ENCODE measurements at places on chromosomes 11 and 22. TPM values are rescaled to one million over a fixed set of nuclear protein-coding genes. Genes with fewer than 3 reads are reported as not detected.
A peak's percentile ranks its signal among the peaks of the same experiment; 100 is the strongest.

C22orf23 gene
- total RNA-seq = not detected

GGTLC3 gene
- total RNA-seq = not detected

IFTAP gene
- total RNA-seq = 1.6 TPM

APOBEC3A gene
- total RNA-seq = not detected

DEPDC7 gene
- total RNA-seq = 2.7 TPM

GRCh38 chr22:36065775-36066544 lies 37.3 kb upstream of the RBFOX2 start:
- DNase-seq = peak; percentile 83
- H3K27ac ChIP-seq = peak overlapping the region; percentile 77
- H3K36me3 ChIP-seq = no peaks in the 10 kb centered on the region
- peaks cover 18% of the 10 kb centered on the region for H3K27me3 ChIP-seq

GRCh38 chr11:59199546-59200422 lies 12.9 kb downstream of the MPEG1 start:
- DNase-seq = no peak

- no peaks in the 10 kb centered on the region for H3K36me3 ChIP-seq
- peaks cover 11% of the 10 kb centered on the region for H3K4me1 ChIP-seq
- no peak overlapping the region for H3K27ac ChIP-seq
- no peak overlapping the region for H3K4me3 ChIP-seq
These were observed 7.8 kb downstream of the P2RY2 start for GRCh38 chr11:73225851-73226250.

GRCh38 chr11:13767471-13767870 lies 99.0 kb downstream of the FAR1 start:
- DNase-seq = no peak
- H3K36me3 ChIP-seq = no peaks in the 10 kb centered on the region
- no peaks in the 10 kb centered on the region for H3K4me1 ChIP-seq

DNA sequence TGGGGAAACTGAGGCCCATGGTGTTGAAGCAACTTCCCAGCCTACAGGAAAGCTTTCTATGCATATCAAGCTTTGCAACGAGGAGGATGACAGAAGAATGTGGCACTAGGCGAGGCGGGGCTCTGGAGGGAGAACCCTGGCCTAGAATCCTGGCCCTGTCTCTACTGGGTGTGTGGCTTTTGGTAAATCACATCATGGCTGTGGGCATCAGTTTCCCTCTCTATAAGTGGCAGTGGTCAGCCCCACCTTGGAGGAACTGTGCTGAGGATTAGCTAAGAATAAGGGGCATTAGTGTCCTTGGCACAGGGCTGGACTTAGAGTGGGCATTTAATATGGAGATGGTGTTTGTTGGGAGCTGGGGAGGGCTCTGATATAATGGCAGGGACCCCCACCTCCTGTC lies 122.6 kb upstream of the CRYBB3 start:
- no peak for DNase-seq
- no peaks in the 10 kb centered on the region for H3K27me3 ChIP-seq
- H3K4me3 ChIP-seq = no peak overlapping the region

DNA sequence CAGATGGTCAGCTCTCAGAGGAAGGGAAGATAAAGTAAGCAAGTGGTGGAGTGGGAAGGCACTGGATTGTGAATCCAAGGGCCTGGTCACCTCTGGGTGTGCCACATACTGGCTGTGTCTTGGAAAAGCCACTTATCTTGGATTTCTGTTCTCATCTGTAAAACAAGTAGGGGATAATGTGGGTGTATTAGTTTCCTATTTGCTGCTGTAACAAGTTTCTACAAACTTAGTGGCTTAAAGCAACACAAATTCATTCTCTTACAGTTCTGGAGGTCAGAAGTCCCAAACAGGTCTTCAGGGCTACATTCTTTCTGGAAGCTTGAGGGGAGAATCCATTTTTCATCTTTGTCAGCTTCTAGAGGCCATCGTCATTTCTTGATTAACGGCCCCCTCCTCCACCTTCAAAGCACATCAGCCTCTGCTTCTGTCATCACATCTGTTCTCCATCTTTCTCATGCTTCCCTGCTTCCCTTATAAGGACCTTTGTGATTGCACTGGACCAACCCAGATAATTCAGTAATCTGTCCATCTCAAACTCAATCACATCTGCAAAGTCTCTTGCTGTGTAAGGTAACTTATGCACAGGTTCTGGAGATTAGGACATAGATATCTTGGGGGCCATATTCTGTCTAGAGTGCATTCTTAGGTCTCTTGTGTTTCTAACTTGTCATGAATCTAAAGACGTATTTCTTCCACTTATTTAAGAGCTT lies 75.9 kb downstream of the C22orf31 start:
- peaks cover 18% of the 10 kb centered on the region for H3K27me3 ChIP-seq
- H3K27ac ChIP-seq = no peak overlapping the region
- no peaks in the 10 kb centered on the region for H3K36me3 ChIP-seq
- H3K4me1 ChIP-seq = no peaks in the 10 kb centered on the region

DNA sequence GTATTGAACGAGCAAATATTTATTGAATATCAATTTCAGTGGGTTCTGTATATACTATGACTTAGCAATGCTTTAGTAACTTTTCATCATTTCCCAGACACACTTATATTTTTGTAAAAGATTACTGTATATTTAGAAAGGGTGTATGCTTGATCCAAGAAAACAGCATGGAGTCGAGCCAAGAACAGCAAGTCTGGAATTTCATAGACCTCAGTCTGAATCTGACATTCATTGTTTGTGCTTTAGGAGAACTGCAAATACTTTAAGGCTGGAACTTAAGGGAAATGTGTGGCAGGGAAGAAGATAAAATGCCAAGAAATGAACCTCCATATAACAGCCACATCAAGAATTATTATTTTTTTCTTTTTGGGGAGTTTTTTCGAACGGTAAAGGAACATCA lies 1156.8 kb downstream of the LRRC4C start:
- H3K36me3 ChIP-seq = no peaks in the 10 kb centered on the region
- H3K27ac ChIP-seq = no peak overlapping the region
- no peaks in the 10 kb centered on the region for H3K27me3 ChIP-seq
- H3K4me3 ChIP-seq = no peak overlapping the region
- DNase-seq = no peak
- H3K4me1 ChIP-seq = no peaks in the 10 kb centered on the region

GRCh38 chr11:73461335-73461840 lies 85.2 kb downstream of the RELT start:
- no peak overlapping the region for H3K27ac ChIP-seq
- H3K27me3 ChIP-seq = no peaks in the 10 kb centered on the region
- peaks cover 12% of the 10 kb centered on the region for H3K36me3 ChIP-seq
- DNase-seq = no peak
- no peak overlapping the region for H3K4me3 ChIP-seq
- peaks cover 4% of the 10 kb centered on the region for H3K4me1 ChIP-seq

DNA sequence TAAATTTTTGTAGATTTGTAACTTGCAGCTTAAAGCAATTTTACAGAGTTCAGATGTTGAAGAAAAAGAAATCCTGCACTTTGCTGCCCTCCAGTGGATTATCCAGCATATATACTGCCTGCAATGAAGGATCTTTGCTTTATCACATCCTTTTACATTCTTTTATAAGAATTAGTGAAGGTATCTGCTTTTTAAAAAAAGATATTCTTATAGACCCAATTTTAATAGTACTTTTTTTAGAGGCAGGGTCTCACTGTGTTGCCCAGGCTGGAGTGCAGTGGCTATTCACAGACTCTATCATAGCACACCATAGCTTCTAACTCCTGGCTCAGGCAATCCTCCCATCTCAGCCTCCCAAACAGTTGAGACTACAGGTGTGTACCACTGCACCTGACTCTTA lies 60.7 kb downstream of the TTC17 start:
- H3K4me3 ChIP-seq = no peak overlapping the region
- DNase-seq = no peak
- no peak overlapping the region for H3K27ac ChIP-seq
